IPS DF 6.9 (cell line): ENCODE measurements at places on chromosomes 12 and 14.
A peak's percentile ranks its signal among the peaks of the same experiment; 100 is the strongest.

- H3K4me1 ChIP-seq, result no peaks in the 10 kb centered on the region
- no peak overlapping the region for H3K27ac ChIP-seq
- no peak for DNase-seq
- H3K27me3 ChIP-seq, result no peaks in the 10 kb centered on the region
These were observed 30.9 kb upstream of the EMP1 start for GRCh38 chr12:13165617-13166041.

GRCh38 chr12:65666876-65667275 is 157.4 kb upstream of the HMGA2 start:
- H3K27ac ChIP-seq, result no peak overlapping the region
- no peaks in the 10 kb centered on the region for H3K27me3 ChIP-seq
- no peaks in the 10 kb centered on the region for H3K36me3 ChIP-seq
- H3K4me1 ChIP-seq, result no peaks in the 10 kb centered on the region
- no peak for DNase-seq

- H3K27me3 ChIP-seq, result no peaks in the 10 kb centered on the region
- no peak overlapping the region for H3K4me3 ChIP-seq
- no peak for DNase-seq
- no peak overlapping the region for H3K27ac ChIP-seq
These were observed 16.3 kb downstream of the AKAP6 start for GRCh38 chr14:32345311-32345791.

DNA sequence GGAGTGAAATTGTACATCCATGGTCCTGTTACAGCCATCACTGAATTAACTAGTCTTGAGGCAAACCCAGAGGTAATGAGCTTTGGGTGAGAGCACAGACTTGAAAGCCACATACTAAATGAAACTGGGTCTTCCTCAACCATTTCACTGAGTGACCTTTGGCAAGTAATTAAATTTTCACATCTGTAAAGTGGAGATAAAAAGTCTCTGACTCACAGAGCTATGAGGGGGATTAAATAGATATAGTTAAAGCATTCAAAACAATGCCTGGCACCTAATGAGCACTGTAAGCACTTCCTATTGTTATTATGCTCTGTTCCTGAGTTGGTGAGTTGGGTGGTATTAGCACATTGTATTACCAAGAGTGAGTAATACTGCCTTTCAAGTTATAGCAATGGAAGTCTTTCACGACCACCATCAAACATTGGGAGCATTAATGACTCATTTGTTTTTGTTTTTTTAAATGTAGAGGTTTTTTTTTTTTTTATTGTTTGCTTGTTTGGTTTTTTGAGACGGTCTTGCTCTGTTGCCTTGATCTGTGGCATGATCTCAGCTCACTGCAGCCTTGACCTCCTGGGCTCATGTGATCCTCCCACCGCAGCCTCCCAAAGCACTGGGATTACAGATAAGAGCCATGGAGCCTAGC is 12.5 kb upstream of the STRN3 start:
- no peak overlapping the region for H3K4me3 ChIP-seq
- no peak overlapping the region for H3K27ac ChIP-seq
- DNase-seq, result no peak
- H3K4me1 ChIP-seq, result no peaks in the 10 kb centered on the region
- no peaks in the 10 kb centered on the region for H3K27me3 ChIP-seq

DNA sequence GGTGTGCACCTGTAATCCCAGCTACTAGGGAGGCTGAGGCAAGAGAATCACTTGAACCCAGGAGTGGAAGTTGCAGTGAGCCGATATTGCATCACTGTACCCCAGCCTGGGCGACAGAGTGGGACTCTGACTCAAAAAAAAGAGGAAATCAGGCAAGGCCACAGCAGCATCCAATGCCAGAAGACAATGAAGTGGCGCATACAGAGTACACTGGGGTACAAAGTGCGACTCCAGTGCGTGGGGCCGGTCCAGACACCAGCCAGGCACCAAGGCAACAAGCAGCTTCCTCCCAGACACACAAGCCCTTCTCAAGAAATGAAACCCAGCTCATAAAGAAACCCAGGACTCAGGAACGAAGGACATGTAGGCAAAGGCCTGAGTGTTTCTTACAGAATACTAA is 28.2 kb downstream of the TTC7B start:
- no peak overlapping the region for H3K27ac ChIP-seq
- no peak overlapping the region for H3K4me3 ChIP-seq
- DNase-seq, result no peak
- H3K36me3 ChIP-seq, result no peaks in the 10 kb centered on the region

DNA sequence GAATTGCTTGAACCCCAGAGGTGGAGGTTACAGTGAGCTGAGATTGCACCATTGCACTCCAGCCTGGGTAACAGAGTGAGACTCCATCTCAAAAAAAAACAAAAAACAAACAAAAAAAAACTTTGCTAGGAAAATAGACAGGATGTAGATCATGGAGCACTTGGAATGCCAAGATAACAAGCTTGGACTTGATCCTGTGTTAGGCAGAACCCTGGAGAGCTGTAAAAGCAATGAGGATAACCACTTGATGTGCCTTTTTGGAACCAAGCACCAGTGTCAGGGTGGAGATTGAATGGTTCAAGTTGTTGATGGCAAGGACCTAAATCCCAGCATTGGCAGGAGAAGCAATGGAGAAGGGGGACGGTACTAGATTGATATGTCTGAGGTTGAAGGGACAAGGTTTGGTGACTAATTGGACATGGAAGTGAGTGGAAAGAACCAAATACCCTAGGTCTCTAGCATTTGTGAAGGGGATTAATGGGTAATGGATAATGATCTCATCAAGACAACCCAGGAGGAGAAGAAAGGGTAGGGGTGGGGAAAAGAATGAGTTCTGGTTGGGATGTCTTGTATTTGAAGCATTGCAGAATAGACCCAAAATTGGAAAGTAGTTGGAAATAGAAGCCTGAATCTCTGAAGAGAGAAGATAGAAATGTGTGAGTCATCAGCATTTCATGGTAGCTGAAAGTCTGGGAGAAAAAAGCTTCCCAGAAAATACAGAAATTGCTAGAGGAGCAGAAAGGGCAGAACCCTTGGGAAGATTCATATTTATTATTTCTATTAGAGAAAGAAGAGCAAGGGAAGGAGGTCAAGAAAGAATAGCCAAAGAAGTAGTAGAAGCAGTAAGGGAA is 176.7 kb downstream of the NUAK1 start:
- no peaks in the 10 kb centered on the region for H3K36me3 ChIP-seq
- H3K27me3 ChIP-seq, result no peaks in the 10 kb centered on the region
- DNase-seq, result no peak
- no peak overlapping the region for H3K4me3 ChIP-seq
- no peak overlapping the region for H3K27ac ChIP-seq

DNA sequence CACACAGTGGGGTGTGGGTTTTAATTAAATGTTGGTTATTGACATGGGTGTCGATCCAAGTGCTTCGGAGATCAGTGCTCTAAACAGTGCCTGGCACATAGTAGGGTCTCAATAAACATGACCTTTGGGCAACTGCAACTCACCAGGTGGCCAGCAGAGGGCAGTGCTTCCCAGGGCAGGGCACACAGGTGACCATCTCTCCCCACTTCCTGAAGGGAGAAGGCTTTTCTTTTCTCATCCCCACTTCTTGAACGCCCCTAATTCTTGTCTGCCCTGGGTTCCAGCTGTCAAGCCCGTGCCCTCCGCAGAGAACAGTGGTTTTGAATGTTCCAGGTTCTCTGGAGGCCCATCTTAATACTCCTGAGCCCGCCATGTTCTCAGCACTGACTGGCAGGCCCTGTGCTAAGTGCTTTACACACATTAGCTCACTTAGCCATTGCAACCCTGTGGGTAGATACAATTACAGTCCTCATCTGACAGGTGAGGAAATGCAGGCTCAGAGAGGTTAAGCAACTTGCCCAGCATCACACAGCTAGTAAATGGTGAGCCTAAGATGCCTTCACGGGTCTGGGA is 16.3 kb downstream of the RAPGEF3 start:
- no peaks in the 10 kb centered on the region for H3K36me3 ChIP-seq
- DNase-seq, result peak; percentile 60
- H3K27ac ChIP-seq, result no peak overlapping the region
- no peak overlapping the region for H3K4me3 ChIP-seq
- H3K27me3 ChIP-seq, result no peaks in the 10 kb centered on the region

DNA sequence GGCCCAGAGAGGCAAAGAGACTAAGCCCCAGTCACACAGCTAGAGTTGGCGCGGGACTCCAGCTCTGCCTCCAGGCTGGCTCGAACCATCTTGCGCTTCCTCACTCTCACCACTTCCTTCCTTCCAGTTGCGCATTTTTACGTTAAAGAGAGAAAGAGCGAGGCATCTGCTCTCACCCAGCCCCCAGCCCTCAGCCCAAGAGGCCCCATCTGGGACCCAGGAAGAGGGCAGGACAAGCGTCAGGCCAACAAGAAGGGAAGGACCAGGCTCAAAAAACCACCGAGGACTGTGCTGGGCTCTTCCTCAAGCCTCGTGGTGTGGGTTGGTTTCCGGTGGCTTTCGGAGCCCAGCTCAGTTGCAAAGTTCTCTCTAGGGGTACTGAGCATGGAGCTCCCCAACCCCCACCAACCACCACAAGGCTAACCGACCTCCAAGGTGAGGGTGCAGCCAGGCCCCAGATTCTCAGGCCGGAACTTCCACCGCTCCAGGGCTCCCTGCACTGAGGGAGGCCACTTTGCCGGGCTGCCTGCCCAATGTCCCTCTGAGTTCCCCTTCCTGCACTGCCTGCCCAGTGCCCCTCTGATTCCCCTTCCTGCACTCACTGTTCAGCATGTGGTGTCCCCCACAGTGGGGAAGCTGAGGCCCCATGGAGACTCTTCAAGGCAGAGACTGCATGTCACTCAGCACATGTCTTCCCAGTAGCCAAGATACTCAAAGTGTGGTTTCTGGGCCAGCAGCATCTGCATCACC is 35.9 kb downstream of the TESC start:
- H3K4me3 ChIP-seq, result no peak overlapping the region
- H3K27me3 ChIP-seq, result no peaks in the 10 kb centered on the region
- no peaks in the 10 kb centered on the region for H3K36me3 ChIP-seq
- no peak overlapping the region for H3K27ac ChIP-seq
- H3K4me1 ChIP-seq, result 0 out of 2 replicates have a peak, but pooled peaks cover 5% of the 10 kb centered on the region

GRCh38 chr12:90519285-90519684 is 435.7 kb downstream of the CCER1 start:
- no peak for DNase-seq
- H3K4me1 ChIP-seq, result no peaks in the 10 kb centered on the region
- no peaks in the 10 kb centered on the region for H3K36me3 ChIP-seq
- no peaks in the 10 kb centered on the region for H3K27me3 ChIP-seq
- H3K27ac ChIP-seq, result no peak overlapping the region

DNA sequence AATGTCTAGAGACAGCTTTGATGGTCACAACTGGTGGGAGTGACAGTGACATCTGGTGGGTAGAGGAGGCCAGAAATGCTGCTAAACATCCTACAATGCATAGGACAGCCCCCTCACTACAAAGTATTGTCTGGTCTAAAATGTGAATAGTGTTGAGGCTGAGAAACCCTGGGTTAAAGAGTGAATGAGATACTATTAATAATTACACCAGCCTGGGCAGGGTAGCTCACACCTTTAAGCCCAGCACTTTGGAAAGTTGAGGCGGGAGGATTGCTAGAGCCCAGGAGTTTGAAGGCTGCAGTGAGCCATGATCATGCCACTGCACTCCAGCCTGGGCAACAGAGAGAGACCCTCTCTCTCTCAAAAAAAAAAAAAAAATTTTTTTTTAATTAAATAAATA is 11.1 kb downstream of the SVOP start:
- H3K4me3 ChIP-seq, result no peak overlapping the region
- H3K36me3 ChIP-seq, result no peaks in the 10 kb centered on the region
- H3K4me1 ChIP-seq, result no peaks in the 10 kb centered on the region
- H3K27ac ChIP-seq, result no peak overlapping the region

- no peak overlapping the region for H3K4me3 ChIP-seq
- H3K27me3 ChIP-seq, result no peaks in the 10 kb centered on the region
- H3K36me3 ChIP-seq, result no peaks in the 10 kb centered on the region
- H3K27ac ChIP-seq, result no peak overlapping the region
These were observed 34.4 kb downstream of the PPTC7 start for GRCh38 chr12:110548678-110549077.

DNA sequence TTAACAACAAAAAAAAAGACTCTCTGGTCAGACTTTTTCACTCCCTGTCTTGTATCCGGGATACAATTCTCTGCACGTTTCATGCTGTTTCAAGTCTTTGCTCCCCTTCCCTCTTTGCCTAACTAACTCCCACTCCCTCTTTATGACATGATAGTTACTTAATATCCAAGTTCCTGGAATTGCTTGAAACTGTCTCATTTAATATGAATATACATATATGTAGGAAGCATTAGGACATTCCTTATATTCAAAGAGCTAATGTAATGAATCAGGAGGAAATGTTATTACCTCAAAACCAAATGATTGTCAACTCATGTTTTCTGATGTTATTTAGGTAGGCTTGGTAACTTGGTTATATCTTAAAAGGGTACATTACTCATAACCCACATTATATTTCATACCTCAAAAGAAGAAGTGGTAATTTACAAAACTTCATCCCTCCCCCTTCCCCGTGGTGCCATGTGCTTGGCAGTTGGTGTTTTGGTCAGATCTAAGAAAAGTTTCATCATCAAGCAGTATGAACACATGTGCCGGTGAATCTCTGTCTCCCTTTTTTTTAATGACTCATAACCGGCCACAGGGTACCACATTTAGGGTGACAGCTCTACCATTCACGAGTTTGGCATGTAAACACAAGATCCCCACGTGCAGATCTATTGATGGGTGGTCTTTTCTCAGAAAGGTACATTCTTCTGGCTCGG is 56.5 kb downstream of the HCAR2 start:
- no peaks in the 10 kb centered on the region for H3K27me3 ChIP-seq
- no peak overlapping the region for H3K4me3 ChIP-seq
- no peak for DNase-seq
- no peaks in the 10 kb centered on the region for H3K36me3 ChIP-seq
- no peak overlapping the region for H3K27ac ChIP-seq
- no peaks in the 10 kb centered on the region for H3K4me1 ChIP-seq

DNA sequence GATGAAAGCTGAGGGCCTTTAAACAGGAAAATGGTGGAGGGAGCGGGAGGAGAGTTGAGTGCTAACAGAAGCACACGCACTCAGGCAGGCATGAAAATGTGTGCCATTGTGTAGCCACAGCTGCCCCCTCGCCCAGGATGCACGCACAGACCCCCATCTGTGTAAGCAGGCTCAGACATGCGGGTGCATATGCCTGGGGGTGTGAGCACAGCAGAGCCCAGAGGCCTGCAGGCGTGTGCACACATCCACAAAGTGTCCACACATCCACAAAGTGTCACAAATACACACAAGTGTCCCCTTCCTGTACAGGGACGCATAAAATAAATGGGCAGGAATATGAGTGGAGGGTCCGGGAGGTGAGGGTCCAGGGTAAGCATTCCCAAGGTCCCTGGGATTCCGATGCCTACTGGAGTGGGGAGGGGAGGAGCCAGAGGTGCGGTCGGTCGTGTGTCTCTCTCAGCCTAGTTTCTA is 805 bp upstream of the KRT7 start:
- H3K36me3 ChIP-seq, result no peaks in the 10 kb centered on the region
- no peak for DNase-seq
- H3K4me1 ChIP-seq, result peaks cover 7% of the 10 kb centered on the region
- peaks cover 12% of the 10 kb centered on the region; the same call in 1 of the 2 replicates for H3K27me3 ChIP-seq

DNA sequence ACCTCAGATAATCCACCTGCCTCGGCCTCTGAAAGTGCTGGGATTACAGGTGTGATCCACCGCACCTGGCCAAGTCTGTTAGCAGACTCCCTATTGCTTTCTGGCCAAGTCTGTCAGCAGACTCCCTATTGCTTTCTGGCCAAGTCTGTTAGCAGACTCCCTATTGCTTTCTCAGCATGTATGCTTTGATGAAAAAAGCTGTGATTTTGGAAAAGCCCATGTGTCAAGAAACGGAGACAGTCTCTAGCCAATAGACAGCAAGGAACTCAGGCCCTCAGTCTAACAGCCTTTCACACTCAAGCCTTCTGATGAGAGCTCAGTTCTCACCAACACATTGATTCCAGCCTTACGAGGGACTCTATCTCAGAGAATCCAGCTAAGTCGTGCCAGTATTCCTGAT is 158.8 kb upstream of the KRR1 start:
- no peak overlapping the region for H3K4me3 ChIP-seq
- no peaks in the 10 kb centered on the region for H3K4me1 ChIP-seq
- no peaks in the 10 kb centered on the region for H3K27me3 ChIP-seq
- H3K27ac ChIP-seq, result no peak overlapping the region
- H3K36me3 ChIP-seq, result no peaks in the 10 kb centered on the region
